ENCODE measurements at places on chromosomes 7 and 10.

- no peak for DNase-seq
Measured at GRCh38 chr7:26588511-26588910, 275.9 kb downstream of the SKAP2 start.

- DNase-seq, result peak; percentile 28
Measured at GRCh38 chr10:118373786-118374185, 31.7 kb upstream of the FAM204A start.

- DNase-seq, result no peak
Measured at GRCh38 chr7:105664816-105665525, 83.7 kb upstream of the EFCAB10 start.

GRCh38 chr10:931326-932318 lies at the start of gene LARP4B:
Gene LARP4B (minus strand): TSS chr10:931705. CDS start chr10:885721, 45,984 bp downstream.
- peak; percentile 84 for DNase-seq

- DNase-seq, result peak; percentile 44
Measured at GRCh38 chr7:148515728-148516695, 74.6 kb upstream of the C7orf33 start.

DNA sequence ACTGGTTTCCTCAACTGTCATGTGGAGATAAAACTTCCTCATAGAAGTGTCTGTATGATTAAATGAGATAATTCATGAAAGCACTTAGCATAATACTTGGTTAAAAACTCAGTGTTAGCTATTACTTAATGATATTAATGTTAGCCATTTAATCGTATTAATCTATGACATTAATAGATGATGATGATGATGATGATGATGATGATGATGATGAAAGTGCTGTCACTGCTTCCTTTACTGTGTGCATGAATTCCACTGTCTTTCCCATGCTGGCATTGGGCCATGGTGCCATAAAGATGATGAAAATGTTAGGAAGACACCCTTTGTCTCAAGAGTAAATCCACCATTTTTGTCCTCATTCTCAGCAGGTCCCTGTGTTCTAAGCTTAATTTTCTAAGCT lies 75.8 kb downstream of the VPS50 start:
- DNase-seq, result no peak

DNA sequence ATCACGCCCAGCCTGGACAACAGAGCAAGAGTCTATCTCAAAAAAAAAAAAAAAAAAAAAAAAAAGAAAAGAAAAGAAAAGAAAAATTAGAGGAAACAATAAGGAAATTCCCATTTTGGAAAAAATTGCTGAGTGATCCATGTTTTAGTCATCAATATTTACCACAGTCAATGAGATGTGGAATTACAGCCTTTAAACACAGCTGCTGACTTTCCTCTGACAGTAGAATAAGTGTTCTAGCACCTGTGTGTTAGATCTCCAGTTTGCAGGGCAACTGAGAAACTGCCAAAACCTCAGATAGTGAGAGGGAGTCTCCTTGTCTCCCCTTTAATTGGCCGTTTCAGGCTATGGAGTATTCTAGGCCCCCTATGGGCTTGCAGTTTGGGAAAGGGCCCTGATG lies 520.1 kb downstream of the KCNMA1 start:
- DNase-seq, result no peak

- DNase-seq, result no peak
Measured at GRCh38 chr7:514651-515598, 4.7 kb downstream of the PDGFA start.

GRCh38 chr7:151168003-151168786 lies 701 bp upstream of the GBX1 start:
- no peak for DNase-seq

DNA sequence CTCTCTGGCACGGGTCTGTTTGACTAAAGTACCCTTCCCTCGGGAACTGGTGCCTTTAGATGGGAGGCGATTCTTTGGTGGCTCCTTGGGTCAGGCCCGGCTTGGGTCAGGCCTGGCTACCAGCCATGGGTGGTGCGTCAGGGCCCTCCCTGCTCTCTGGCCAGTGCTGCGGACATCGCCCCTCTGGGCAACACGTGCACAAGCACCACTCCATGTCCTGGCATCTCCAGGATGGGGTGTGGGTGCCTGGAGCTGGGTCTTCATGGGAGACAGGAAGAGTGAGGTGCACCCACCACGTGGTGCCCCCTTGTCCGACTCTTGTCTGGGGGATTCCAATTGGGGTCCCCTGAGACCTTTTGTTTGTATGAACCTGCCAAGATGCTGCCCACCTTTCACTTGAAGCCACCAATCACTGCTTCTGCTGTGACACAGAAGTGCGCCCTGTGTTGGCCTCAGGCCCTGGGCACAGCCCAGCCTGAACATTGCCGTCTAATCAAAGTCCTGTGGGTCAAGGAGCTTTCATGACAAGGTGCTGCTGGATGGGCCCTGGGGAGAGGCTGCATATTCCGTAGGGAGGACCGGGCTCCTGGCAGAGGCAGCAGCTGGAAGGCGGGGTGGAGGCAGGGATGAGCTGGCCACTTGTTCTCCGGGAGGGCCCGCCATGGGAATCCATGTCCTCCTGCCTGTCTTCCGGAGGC lies 11.1 kb upstream of the PWWP2B start:
- no peak for DNase-seq

GRCh38 chr10:47348661-47349470 lies 703 bp downstream of the RBP3 start:
- DNase-seq, result no peak

DNA sequence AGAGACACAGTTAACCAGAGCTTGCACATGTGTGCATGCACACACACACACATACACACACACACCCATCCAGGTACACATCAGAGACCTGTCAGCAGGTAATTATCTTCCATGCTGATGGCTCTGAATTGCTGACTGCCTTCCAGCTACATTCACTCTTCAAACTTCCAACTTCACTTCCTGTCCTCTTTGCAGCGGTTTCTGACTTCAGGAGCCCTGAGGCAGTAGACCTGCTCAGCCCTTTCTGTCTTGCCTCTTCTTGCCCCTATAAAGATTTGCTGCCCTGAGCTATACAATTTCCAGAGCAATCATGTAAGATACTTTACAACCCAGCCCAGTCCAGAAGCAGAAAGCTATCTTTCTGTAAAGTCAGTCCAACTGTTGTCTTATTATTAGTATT lies 310.2 kb downstream of the FGFR2 start:
- no peak for DNase-seq

GRCh38 chr10:104268405-104268712 lies 625 bp upstream of the GSTO2 start:
- DNase-seq, result no peak

- DNase-seq, result no peak
Measured at GRCh38 chr7:100275120-100275519, 32.4 kb upstream of the SPDYE3 start.

GRCh38 chr7:84923348-84923747 lies 263.5 kb downstream of the SEMA3D start:
- DNase-seq, result no peak

DNA sequence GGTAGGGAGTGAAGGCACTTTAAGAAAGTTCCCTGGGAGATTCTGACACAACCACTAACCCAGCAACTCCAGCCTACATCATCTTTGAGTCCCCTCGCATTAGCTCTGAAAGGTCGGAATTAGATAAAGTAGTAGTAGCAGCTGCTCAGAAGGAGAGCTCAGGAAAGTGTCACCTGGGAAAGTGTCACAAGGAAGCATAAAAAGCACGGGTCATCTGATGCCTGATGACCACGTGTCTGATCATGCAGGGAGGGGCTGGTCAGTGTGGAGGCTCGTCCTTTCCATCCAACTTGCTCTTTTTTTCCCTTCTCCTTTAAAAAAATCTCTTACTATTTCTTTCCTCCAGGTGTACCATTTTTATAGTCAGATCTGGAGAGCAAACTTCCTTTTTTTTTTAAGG lies 47.1 kb upstream of the PDCD4 start:
- no peak for DNase-seq

DNA sequence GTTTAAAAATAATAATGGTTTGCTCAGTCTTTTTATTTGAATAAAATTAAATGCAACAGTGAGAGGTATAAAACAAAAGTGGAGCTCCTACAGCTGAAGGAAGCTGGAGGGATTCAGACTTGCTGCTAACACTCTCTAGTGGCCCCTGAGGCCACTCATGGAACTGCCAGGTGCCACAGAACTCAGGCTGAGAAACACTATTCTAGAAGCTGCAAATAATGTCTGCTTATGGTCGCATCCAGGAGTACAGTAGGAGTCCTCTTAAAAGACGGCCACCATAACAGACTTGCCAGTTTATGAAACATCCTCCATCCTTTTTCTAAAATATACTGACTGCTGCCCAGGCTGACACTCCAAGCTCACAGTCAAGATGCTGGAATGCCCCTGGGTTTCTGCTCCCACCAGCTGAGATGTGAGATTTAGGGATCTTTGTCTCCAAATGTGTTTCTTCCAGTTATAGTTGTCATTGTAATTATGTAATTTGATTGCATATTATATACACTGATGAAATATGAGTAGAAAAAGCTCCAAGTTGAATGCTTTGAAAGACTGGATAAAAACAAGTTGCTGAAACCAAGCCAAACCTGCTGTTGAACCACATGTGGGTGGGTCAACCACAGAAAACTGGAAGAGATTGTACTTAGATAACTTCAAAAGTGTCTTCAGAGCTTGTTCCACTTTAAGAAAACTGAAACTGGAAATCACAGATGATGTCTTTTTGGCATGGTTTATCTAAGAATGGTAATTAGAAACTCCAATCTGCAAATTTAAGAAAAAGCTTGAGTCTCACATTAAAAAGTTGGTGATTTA lies 213.7 kb upstream of the AOAH start:
- no peak for DNase-seq

DNA sequence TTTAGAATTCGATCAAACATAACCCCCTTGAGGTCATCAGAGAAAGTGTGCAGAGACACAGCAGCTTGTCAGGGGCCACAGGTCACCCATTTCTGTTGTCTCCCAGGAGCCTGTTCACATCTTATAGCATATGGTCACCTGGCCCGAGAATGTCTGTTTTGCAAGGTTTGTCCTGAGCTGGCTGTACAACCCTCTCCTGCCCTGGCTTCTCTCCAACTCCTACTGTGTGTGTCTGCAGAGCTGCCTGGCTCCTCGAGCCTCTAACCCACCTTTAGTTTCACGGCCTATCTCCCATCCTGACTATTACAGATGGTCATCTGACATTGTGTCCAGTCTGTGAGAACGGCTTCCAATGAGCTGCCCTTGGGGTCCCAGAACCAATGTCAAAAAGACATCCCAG lies 683.4 kb downstream of the SDK1 start:
- no peak for DNase-seq

- no peak for DNase-seq
Measured at GRCh38 chr10:1643908-1644179, 93.5 kb downstream of the ADARB2 start.

GRCh38 chr10:71075759-71076472 lies 136.5 kb upstream of the UNC5B start:
- no peak for DNase-seq

- no peak for DNase-seq
Measured at GRCh38 chr10:5355594-5356301, 9.0 kb upstream of the UCN3 start.

- no peak for DNase-seq
Measured at GRCh38 chr7:99976626-99977025, 795 bp upstream of the AZGP1 start.

GRCh38 chr10:88991899-88992320 lies 1.3 kb downstream of the FAS start:
- DNase-seq, result no peak

DNA sequence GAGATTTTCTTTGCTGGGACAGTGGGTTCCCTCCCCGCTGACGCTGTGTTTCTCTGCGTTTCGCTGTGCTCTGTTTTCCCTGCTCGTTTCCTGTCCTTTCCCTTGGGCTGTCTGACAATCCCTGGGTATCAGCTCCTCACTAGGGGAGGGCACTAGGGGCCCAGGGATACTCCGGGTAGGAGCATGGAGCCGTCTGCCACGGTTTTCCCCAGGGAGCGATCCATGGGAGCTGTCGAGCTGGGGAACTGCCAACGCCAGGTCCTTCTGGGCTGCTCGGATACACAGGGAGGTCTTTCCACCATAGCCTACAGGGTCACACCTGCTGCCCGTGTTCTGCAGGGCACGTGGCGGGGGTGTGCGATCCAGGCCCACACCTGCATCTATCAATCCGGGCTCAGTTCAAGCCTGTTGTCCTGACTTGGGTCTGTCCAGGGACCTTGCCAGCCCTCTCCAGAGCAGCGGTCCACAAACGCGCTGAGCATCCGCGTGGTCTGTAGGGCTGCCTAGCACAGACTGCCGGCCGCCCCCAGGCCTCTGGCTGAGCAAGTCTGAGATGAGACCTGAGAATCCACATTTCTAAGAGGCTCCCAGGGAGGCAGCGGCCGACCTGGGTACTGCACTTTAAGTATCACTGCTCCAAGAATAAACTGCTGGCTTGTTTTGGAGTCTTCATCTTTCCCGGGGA lies 263.1 kb downstream of the ELFN1 start:
- DNase-seq, result no peak

GRCh38 chr10:14588084-14588937 lies 186.4 kb downstream of the FAM107B start:
- no peak for DNase-seq

- DNase-seq, result no peak
Measured at GRCh38 chr10:83764666-83765065, 374.6 kb upstream of the GHITM start.

- DNase-seq, result no peak
Measured at GRCh38 chr7:65509368-65510186, 135.9 kb downstream of the ZNF92 start.

- DNase-seq, result no peak
Measured at GRCh38 chr10:91579329-91579985, 53.4 kb downstream of the PPP1R3C start.

- no peak for DNase-seq
Measured at GRCh38 chr10:44355630-44356029, 29.3 kb downstream of the CXCL12 start.

GRCh38 chr10:119859420-119860258 lies 13.0 kb downstream of the MCMBP start:
- DNase-seq, result no peak

- DNase-seq, result peak; percentile 35
Measured at GRCh38 chr10:51010977-51011376, 63.3 kb upstream of the PRKG1 start.

GRCh38 chr10:48683868-48684267 lies 805 bp upstream of the WDFY4 start:
- no peak for DNase-seq

DNA sequence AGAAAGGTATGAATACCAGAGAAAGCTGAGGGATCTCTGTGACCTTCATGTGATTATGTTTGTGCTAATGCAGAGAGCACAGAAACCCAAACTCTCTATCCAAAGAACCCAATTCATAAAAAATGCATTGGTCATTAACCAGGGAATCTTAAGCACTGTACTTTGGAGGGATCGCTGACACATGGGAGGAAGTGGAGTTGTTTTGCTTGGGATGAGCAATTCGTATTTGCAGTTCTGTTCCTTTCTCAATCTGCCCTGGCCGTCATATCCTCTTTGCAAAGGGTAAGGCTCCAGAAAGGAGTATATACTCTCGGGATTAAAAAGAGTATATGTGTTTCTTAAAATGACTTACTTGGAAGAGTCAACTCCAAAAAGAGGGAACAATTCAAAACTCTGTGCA lies 221.3 kb downstream of the POU6F2 start:
- no peak for DNase-seq

- DNase-seq, result no peak
Measured at GRCh38 chr7:127658970-127659630, 7.1 kb downstream of the SND1 start.

- DNase-seq, result no peak
Measured at GRCh38 chr10:126687121-126687606, 16.7 kb upstream of the C10orf90 start.
